ENCODE measurements at places on chromosomes 4 and X.
A peak's percentile ranks its signal among the peaks of the same experiment; 100 is the strongest.

DNA sequence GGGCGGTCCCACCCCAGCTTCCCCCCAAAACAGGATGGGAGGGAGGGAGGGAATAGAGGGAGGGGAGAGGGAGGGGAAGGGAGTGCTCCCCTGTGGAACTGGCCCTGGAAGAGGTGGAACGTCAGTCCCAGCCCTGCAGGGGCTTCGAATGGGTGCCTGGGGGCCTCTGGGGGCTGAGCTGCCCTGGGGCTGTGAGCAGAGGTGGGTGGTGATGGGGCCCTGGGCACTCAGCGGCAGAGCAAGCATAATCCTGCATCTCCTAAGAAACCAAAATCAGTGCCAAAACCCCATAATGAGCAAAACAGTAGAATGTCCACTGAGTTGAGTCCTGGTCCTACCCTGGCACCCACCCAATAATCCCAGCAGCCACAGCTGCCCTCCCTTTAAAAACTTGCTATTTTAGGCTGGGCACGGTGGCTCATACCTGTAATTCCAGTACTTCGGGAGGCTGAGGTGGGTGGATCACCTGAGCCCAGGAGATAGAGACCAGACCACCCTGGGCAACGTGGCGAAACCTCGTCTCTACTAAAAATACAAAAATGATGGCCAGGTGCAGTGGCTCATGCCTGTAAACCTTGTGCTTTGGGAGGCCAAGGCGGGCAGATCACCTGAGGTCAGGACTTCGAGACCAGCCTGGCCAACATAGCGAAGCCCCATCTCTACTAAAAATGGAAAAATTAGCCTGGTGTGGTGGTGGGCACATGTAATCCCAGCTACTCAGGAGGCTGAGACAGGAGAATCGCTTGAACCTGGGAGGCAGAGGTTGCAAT is 11.1 kb downstream of the DOK7 start:
- DNase-seq = no peak

GRCh38 chrX:47222751-47223350 is 4.4 kb downstream of the CDK16 start:
- DNase-seq = no peak

DNA sequence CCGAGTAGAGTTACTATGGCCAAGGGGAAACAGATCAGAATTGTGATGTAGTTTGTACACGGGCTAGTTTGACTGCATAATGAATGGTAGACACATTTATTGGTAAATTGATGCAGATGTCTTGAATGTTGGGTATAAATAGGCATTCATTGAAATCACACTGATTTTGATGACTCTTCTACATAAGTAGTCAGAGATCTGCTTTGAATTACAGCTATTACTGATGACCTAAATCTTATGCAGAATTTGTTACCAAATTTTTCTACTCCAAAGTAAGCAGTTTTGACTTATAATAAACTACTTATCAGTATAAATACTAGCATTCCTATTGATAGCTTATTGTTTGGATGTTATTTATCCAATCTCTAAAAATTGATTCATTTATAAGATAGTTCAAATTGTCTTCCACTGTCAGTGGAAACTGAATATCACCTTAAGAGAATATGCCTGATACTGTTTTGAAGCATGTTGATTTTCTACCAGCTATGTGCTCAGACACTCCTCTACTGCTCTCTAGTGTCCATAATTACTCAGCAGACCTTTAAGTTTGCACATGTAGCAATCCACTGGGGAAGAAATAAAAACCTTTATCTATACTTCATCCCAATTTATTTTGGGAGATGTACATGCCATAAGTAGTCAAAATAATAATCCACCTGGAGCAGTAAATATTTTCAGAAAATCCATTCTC is 120.3 kb downstream of the RASL11B start:
- DNase-seq = no peak

DNA sequence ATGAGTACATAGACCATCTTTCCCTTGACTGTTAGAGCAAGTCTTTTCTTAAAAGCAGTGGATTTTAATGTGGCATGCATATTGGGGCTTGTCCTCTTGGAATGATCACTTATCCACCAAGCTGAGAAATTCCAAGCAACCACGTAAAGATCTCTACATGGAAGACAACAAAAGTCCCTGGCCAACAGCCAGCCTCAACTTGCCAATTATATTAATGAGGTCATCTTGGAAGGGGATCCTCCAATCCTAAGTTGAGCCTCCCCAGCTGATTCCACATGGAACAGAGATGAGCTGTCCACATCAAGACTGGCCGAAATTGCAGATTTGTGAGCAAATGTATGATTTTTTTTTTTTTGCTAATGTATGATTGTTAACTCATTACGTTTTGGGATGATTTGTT is 20.6 kb upstream of the FTHL17 start:
- no peak for DNase-seq

GRCh38 chr4:128061566-128062536 is 739 bp downstream of the LARP1B start:
- peak; percentile 51 for DNase-seq

DNA sequence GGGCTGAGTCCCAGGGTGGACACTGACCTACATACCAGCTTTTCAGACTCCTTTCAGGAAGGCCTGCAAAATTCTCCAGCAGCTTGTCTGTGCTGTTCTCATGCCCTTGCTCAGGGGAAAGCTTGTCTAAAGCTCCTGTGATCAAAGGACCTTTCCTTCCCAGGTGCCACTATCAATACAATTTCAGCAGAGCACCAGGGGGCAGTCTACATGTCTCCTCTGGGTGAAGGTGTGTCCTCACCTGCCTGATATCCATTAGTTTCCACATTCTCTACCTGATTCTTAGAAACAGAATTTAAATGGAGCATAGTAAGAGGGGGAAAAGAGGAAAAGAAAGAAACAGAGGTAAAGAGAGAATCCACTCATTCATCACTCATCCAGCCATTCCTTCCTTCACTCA is 114.2 kb downstream of the PPARGC1A start:
- no peak for DNase-seq

- no peak for DNase-seq
Measured at GRCh38 chr4:182276210-182277109, 33.3 kb downstream of the TENM3 start.

- DNase-seq = no peak
Measured at GRCh38 chr4:87236861-87237260, 16.4 kb upstream of the KLHL8 start.

- no peak for DNase-seq
Measured at GRCh38 chr4:48118081-48118480, 16.0 kb downstream of the TXK start.

GRCh38 chr4:44668526-44668925 is 9.7 kb upstream of the GUF1 start:
- DNase-seq = no peak

DNA sequence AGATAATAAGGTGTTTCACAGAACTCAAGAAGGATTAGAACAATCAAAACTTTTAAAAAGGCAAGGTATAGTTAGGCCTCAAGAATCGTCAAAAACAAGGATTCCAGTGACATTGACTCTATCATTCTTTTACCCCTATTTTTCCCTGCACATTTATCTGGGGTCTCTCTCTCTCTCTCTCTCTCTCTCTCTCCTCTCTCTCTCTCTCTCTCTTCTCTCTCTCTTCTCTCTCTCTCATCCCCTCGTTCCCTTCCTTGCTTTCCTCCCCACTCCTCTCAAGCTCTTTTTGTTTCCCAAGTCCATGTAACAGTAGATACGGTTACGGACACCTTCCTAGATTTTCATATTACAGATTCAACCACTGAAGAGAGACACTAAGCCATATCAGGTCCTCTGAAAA is 3.2 kb upstream of the TMLHE start:
- DNase-seq = no peak

DNA sequence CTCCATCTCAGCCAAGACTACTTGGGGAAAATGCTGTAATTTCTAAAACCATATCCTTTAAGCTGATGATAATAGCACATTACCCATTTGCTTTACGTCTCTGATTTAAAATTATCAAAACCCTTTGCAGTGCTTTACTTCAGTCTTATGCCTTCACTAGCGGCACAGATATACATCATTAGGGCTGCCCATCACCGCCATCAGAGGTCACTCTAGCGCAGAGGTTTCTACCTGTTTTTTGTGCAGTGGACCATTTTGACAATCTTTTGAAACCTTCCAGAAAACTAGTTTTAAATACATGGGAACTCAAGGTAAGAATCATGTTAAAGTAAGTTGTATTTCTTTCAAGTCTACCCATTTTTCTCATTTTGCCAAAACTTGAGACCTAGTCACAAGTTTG is 592.5 kb downstream of the PPARGC1A start:
- DNase-seq = no peak

GRCh38 chr4:159145318-159145991 is 42.6 kb downstream of the RAPGEF2 start:
- DNase-seq = no peak

- no peak for DNase-seq
Measured at GRCh38 chr4:76301068-76301774, 5.3 kb upstream of the STBD1 start.

DNA sequence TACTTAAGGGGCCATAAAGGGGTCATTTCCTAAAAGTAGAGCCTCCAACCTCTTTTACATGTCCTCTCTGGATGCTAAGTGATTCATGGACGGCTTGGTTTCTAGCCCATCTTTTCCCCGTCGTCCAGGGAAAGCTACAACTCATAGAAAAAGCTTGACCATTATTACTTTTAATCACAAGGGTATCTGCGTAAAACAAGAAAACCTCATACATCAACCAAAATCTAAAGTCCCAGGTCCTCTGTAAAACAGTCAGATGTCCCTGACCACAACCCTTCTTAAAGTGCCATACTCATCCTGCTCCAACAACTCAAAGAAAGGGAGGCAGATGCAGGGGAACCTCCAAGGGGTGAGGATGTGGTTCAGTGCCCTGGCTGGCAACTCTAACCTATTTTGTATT is 29.6 kb downstream of the ADGRA3 start:
- DNase-seq = no peak

DNA sequence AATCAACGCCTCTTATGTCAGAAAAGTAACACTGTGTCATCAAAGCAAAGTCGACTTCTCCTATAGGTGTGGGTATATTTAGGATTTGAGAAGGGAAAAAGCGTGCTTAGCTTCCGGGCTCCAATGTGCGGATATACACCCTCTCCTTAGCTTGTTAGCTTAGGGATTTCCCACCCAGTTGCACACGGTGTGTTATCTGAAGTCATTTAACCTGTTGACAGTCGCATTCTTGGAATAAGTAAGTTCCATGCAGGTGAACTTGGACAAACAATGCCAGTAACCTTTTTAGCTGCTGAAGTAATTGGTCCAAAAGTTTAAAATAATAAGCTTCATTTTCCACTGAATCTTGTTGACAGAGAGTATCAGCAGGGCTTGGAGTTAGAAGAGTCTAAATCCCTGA is 113.7 kb downstream of the SHROOM3 start:
- no peak for DNase-seq

DNA sequence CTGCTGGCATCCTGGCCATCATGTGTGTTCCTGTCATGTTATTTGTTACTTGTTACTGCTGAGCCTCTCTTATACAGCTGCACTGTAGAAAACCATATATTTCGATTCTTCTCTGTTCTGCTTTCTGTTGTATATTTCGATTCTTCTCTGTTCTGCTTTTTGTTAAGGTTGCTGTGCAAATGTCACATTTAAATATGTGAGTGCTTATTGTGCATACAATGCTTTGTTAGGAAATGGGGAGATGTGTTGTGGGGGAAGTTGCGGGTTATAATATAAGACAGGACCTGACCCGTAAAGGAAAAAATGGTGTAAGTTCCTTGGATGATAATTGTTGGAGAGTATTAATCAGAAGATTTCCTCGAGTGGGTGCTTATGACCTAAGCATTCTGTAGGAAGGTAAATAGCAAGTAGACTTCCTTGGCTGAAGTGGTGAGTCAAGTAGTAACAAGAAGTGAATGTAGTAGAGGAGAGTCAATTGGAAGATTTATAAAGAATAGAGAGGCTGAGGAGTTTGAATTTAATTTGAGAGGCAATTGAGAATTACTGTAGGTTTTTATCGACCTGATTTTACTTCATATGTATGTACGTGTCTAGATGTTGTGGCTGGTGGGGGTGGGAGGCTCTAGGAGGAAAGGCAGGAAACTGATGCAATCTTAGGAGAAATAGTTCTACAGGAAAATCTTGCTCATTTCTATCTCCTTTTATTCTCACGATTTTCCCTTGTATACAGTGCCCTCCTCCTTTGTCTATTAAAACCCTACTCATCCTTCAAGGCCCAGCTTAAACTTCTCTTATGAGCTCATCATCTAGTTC is 8.5 kb downstream of the OGT start:
- DNase-seq = no peak

DNA sequence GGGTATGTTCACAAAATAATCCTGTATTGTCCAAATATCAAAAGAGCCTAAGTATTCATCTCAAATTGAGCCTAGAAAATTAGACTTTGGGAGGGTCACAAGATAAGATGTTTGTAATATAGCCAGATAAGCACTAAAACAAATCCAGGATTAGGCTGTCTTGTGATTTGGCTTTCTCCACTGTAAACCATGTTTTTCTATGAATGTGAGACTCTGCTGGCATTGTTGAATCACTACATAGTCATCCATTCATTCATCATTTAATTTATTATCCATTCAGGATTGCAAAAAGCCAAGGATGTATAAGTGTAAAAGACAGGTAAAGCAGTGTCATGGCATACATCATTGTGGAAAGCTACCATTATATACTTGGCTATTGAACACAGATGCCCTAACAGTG is 148.0 kb downstream of the GRID2 start:
- no peak for DNase-seq

DNA sequence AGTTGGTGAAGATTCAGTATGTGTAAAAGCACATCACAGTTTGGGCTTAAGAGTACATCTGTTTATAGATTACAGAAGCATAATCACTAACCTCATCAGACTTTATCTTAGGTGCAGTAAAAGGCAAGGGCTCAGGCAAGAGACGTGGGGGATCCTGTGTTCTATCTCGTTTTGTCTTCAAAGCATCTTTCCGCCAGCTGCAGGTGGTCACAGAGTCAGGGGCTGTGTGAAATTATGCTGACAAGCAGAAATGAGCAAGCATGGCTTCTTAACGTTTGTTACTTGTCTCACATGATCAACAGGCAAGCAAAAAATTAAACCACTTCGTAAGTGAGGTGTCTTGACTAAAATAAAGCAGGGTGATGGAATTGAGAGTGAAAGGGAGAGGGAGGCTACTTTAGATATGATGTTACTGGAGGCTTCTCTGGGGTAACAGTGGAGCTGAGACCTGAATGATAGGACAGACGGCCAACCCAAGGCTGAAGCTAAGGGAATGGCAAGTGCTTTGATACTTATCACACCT is 1.4 kb upstream of the TEC start:
- no peak for DNase-seq

- DNase-seq = no peak
Measured at GRCh38 chr4:123455360-123455759, 58.8 kb downstream of the SPRY1 start.

GRCh38 chr4:13944095-13944511 is 316.6 kb upstream of the BOD1L1 start:
- no peak for DNase-seq

DNA sequence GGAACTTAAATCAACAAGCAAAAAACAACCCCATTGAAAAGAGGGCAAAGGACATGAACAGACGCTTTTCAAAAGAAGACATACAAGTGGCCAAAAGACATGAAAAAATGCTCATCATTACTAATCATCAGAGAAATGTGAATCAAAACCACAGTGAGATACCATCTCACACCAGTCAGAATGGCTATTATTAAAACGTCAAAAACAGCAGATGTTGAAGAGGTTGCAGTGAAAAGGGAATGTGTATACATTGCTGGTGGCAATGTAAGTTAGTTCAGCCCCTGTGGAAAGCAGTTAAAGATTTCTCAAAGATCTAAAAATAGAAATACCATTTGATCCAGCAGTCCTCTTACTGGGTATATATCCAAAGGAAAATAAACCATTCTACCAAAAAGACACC is 22.6 kb downstream of the RTL9 start:
- DNase-seq = no peak
